ENCODE measurements at places on chromosomes 3 and 15. TPM values are rescaled to one million over a fixed set of nuclear protein-coding genes. Genes with fewer than 3 reads are reported as not detected.

Gene TMEM45A
- polyA plus RNA-seq, result 5.2 TPM

Gene VIPR1
- polyA plus RNA-seq, result 0.80 TPM

Gene FBN1
- 6.3 TPM for polyA plus RNA-seq

Gene GHRL
- not detected for polyA plus RNA-seq

Gene MOBP
- not detected for polyA plus RNA-seq

Gene LEKR1
- polyA plus RNA-seq, result 1.3 TPM

Gene SAMD7
- polyA plus RNA-seq, result not detected

Gene ACAN
- polyA plus RNA-seq, result 0.01 TPM

Gene RBPMS2
- polyA plus RNA-seq, result 8.7 TPM

Gene AGBL1
- not detected for polyA plus RNA-seq

DNA sequence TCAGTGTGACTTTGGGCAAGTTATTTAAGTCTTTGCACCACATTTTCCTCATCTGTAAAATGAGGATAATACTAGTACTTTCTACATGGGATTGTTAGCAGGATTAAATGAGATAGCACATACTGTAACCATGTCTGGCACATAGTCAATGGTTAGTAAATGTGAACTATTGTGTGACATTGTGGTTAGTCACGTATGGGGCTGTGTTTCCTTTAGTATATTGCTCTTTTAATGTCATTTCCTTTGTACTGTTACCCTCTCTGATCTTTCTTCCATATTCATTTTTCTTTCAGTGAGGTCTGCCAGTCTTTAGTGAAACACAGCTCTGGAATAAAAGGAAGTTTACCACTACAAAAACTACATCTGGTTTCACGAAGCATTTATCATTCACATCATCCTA, 21.4 kb downstream of the OPA1 start:
- DNase-seq, result no peak

GRCh38 chr3:118936811-118937210, 97.8 kb downstream of the IGSF11 start:
- DNase-seq, result peak; percentile 16

DNA sequence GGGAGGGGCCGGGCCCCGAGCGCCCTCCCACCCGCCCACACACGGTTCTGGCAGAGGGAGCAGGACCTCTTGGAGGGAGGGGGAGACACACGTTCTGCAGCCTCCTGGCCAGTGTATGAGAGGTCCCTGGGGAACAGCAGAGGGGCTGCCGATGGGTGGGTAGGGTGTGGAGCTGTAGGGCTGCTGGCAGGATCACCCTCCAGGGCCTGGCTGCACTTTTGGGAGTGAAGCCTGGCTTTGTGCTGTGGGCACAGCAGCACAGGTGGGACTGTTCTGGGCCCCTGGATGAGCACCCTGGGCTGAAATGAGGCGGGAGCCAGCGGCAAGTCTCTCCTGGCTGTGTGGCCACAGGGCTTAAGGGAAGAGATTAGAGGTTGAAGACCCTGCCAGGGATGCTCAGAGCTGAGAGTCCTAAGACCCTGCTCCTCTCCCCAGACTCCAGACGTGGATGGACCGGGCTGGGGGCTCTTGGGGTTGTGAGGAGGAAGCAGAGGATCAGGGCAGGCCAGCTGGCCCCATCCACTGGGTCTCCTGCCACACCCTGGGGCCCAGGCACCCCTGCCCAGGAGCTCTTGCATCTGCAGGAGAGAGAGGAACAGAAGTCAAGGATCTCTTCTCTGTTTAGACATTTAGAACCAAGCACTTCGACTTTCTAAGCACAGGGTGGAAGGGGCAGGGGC, 45.2 kb downstream of the RGMA start:
- DNase-seq, result no peak

DNA sequence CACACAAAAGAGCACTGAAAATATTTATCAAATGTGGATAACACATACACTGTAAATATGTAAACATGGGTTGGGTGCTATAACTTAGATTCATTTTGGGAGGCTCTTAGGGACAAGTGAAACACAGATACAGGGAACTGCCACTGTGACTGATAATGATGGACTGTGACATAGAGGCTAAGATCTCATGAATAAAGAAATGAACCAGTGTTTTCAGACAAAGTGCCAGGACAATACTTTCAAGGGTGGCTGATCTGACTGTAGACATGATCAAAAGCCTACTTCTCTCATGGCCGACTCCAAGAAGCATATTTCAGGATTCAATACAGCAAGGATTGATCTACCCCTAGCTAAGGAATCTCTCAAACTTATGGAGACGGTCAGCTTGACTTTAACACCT, 353.8 kb downstream of the FGF12 start:
- no peak for DNase-seq

DNA sequence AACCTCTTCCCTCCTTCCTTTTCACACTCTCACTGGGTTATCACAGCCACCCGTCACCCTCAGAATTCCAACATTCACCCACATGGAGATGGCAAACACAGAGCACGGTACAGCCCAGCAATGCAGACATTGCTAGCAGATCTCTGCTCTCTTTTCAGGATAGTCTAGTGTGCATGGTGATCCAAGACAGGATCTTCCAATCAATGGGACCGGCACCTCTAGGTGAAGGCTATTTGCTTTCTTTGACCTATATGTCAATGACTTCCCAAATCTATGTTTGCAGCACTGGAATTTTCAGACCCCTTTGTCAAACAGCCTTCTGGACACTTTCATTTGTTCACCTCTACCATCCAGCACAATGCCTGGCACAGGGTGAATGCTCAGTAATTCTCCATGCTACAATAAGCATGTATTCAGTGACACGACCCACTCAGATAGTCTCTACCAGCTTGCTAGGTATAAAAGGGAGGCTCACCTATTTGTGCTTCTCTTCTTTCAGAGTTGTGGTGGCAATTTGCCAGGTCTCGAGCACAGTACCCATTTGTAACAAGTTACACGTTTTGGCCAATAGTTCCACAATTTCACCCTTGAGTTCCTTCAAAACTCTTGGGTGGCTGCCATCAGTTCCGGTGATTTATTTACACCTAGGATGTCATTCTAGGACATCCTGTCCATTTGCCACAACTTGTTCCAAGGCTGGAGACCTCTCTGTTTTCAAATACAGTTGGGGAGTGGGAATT, 279.1 kb upstream of the ICE2 start:
- no peak for DNase-seq

GRCh38 chr3:157981819-157982218, 124.4 kb downstream of the SHOX2 start:
- DNase-seq, result no peak

DNA sequence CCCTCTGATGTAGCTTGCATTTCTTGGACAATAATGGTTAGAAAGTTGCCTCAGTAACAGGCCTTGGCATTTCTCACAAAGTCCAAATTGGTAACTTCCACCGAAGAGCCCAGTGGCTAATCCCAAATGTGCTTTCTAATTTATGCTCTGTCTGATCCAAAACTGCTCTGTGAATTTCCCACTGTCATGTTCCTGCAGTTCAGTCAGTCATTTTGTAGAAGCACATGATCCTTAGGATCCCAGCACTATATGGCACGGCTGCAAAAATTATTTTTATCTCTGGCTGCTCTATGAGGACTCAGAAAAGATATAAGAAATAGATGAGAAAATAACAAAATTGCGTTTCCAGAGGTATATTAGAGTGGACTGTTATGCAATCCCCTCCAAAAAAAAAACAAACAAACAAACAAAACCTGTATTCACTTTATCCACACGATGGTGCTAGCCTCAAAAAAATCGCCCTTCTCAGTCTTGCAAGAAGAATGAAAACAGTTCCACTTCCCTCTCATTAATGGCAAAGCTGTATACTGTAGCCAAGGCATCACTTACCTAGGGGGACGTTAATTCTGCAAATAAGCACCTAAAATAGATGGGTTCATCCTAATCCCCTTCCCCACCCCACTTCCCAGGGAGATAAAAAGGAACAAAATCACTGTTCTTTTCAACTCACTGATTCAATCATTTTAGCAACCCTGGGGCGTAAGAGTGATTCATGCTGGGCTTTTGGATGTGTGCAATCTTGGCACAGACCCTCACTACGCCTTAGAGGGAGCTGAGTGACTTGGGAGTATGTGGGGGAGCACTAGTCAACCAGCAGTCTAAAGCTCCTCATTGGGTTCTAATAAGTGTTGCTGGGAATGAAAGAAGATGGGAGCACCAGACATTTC, 61.3 kb downstream of the TMCO5A start:
- DNase-seq, result peak; percentile 65

DNA sequence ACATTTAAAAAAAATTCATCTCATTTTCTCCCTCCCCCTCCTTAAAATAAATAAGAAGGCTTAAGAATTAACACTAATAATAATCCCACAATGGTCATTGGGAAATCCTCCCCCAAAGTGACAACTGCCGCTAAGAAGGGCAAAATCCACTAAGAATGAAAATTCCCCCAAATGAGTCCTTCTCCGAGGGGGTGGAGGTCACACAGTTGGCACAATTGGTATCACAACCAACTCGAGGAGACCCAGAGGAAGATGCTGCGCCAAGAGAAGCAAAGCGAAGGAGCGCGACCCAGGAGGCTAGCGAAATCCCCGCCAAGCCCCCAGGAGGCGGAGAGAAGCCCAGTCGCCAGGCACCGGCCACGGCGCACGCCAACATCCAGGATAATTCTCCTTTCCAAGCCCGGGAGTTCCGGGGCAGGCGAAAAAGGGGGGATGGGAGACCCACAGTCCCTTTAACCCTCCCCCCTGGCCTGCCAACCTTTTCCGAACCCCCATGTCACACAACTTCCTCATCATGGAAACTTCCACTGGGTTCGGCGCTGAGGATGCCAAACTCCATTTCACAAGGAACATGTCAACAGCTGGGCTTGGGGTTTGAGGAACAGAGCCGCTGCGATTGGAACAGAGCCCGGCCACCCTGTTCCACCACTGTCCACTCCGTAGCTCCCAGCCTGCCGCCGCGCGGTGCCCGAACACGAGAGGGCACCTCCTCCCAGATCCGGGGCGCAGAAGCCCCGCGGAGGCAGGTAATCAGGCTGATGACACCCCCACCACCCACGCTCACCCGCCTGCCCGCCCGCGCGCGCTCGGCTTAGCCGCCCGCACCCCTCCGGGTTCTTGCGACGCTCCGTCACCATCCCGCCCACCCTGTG, 668 bp downstream of the THRB start:
- peak; percentile 37 for DNase-seq

GRCh38 chr3:113698956-113699355, 2.5 kb upstream of the USF3 start:
- no peak for DNase-seq

- DNase-seq, result no peak
These were observed 562 bp downstream of the CGGBP1 start for GRCh38 chr3:88058306-88058580.

DNA sequence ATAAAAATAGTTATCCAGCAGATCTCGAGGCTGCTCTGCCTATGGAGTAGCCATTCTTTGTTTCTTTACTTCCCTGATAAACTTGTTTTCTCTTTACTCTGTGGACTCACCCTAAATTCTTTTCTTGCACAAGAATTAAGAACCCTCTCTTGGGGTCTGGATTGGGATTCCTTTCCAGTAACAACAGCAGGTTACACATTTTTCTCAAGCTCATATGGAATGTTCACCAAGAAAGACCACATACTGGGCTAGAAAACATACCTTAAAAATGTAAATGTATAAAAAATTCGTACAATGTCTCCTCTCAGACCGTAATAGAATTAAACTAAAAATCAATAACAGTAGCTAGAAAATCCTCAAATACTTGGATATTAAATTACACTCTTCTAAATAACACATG, 299.2 kb downstream of the CNTN3 start:
- no peak for DNase-seq

- no peak for DNase-seq
These were observed 64.8 kb downstream of the NTRK3 start for GRCh38 chr15:88191812-88192165.

GRCh38 chr3:9784965-9785364, 7.3 kb downstream of the TADA3 start:
- DNase-seq, result no peak

Data from A549 (cell line).